ENCODE measurements at places on chromosomes 2 and 18.

DNA sequence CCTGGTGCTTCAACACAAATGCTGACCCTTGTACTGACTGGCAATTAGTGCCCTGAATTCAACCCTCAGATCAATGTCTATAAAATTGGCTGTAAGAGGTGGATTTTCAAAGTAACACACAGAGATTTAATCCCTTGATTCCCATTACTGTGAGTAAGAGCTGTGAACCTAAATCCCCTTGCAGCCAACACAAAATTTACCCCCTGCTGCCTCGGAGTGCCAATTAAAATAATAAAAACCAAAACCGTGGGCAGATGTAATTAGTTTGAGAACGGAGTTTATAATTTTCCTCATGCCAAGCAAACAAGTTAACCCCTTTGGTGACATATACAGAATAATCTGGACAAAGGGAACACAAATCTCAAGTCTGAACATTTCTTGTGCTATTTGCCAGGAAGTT lies 55.8 kb upstream of the REV1 start:
- no peak for DNase-seq

GRCh38 chr2:36577884-36578283 lies 20.1 kb downstream of the FEZ2 start:
- no peak for DNase-seq

GRCh38 chr2:158094487-158095092 lies 7.1 kb upstream of the UPP2 start:
- no peak for DNase-seq

- no peak for DNase-seq
Measured at GRCh38 chr2:168211664-168212163, 35.7 kb downstream of the STK39 start.

DNA sequence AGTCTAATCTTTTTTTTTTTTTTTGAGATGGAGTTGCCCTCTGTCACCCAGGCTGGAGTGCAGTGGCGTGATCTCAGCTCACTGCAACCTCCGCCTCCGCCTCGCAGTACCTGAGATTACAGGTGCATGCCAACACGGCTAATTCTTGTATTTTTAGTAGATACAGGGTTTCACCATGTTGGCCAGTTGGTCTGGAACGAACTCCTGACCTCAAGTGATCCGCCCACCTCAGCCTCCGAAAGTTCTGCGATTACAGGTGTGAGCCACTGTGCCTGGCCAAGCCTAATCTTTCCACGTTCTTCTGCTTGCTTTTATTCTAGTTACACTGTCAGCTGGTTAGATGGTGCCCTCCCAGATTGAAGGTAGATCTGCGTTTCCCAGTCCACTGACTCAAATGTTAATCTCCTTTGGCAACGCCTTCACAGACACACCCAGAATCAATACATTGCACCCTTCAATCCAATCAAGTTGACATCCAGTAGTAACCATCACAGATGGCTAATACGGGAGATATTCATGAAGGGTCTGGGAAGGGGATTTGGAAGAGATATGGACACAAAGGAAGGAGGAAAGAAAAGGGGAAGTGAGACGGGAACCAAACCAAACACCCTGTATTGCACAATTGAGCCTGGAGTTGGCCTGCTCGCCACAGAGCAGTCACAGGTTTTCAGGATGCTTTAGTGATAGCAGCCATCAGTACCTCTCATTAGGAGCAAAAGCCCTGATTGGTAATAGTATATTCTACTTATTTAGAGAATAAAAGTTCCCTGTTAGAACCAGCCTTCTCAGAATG lies 229.8 kb downstream of the PIK3C3 start:
- DNase-seq: peak; percentile 56

DNA sequence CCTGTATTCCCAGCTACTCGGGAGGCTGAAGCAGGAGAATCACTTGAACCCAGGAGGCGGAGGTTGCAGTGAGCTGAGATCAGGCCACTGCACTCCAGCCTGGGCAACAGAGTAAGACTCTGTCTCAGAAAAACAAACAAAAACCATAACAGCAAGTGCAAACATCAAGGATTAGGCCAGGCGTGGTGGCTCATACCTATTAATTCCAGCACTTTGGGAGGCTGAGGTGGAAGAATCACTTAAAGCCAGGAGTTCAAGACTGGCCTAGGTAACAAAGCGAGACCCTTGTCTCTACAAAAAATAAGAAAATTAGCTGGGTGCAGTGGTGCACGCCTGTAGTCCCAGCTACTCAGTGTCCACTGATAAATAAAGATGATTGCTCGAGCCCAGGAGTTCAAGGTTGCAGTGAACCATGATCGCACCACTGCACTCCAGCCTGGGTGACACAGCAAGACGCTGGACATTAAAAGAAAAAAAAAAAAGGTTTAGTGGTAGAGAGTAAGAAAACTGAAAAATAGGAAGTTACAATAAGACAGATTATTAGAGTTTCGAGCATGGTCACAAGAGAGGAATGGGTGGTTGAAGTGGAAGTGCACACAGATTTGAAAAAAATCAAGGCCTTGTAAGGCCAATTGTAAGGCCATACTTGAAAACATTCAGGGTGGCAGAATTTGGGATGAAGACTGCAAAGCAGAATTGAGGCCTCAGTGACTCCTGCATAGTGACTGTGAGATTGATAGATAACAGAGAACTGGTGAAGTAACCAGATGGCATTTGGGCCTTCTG lies 6.4 kb upstream of the KCMF1 start:
- DNase-seq: no peak

DNA sequence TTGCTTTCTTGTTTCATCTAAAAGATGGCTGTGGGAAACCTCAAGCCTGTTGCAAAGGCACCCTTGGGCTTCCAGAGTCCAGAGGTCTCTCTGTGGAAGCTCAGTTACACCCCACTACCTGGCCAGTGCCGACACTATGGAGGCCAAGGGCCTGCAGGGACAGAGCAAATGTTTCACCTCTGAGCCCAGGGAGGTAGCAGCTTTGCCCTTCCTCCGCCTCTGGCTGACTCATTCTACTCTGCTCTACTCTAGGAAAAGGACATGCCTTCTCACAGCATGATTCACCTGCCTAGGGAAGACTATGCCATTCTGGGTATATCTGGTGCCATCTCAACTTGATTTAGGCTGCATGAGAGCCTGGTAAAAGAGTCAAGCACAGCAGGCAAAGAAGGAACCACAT lies 12.2 kb downstream of the MYOM1 start:
- DNase-seq: no peak

All from OCI-M1 (cell line).